ENCODE measurements at places on chromosomes 4 and X. TPM values are rescaled to one million over a fixed set of nuclear protein-coding genes. Genes with fewer than 3 reads are reported as not detected.

MAGEA8 gene
- total RNA-seq, result not detected

- DNase-seq, result no peak
These were observed 259.0 kb upstream of the TRPC5 start for GRCh38 chrX:112341598-112341997.

DNA sequence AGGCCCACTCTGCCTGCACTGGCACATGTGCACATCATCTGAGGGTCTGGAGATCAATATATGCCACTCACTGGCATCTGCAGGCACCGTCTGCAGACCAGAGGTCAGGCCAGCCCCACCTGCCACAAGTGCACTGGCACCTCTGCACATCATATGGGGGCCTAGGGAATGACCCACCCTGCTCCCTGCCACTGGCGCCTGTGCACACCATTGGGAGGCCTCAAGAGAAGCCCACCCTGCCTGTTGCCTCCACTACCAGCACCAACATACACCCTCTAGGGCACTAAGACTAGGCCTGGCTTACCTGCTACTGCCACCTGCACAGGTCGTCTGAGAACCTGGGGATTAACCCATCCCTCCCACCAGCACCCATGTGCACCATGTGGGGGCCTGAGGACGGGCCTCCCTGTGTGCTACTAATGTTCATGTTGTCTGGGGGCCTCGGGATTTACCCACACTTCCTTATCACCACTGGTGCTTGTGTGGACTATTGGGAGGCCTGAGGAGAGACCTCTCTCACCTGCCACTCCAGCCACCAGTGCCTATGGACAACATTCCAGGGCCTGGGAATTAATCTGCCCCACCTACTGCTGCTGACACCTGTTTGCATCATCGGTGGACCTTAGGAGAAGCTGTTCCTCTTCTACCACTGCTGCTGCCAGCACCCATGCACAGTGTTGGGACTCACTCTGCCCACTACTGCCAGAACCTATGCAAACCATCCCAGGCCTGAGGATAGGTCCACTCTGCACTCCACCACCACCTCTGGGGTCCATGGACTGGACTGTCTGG, 113.7 kb downstream of the REELD1 start:
- DNase-seq, result no peak

CLGN gene
- 0.25 TPM for total RNA-seq

- DNase-seq, result no peak
These were observed 96.2 kb downstream of the UGT8 start for GRCh38 chr4:114694770-114695169.

CYLC1 gene
- not detected for total RNA-seq

L1CAM gene
- total RNA-seq, result 5.2 TPM

OPHN1 gene
- total RNA-seq, result 0.10 TPM

DNA sequence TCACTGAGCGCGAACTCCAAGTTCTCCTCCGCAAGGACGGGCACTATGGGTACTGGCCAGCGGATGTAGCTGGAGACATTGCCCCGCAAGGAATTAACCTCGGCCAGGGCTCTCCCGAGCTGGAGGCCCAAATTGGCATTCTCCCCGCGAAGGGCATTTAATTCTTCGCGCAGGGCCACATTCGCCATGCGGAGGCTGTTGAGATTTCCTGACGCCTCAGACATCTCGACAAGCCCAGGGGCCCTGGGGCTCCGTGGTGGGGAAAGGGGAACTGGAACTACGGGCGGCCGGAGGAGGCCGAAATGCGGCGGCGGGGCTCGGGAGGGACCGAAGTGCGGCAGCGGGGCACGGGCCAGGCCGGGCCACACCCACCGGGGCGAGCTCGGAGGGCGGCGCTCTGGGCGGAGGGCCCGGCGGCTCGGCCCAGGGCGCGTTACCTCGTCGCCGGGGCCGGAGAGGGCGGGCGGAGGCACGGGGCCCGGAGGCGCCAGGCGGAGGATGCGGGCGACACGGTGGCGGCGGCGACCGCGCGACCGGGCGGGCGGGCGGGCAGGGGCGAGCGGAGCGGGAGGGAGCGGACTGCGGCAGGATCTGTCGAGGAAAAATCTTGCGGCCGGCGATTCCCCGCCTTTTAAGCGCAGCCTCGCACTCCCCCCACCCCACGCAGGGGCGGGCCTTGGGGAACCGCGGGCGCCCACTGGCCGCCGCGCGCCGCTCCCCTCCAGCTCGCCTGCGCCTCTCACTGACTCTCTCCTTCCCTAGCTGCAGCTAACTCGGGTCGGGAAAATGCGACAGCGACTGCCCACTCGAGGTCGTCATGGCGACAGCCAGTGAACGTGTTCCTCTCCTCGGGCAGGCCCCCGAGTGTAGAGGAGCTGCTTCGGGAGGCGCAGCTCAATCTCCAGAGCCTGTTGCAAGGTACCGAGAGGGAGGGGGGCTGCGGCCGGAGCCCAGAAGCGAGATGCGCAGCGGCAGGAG, at the start of gene RTL5:
TSS of gene RTL5 (minus strand) at position 599 of the 978 bp plus-strand sequence.
- DNase-seq, result no peak
